ENCODE measurements at places on chromosomes 1 and 21.

DNA sequence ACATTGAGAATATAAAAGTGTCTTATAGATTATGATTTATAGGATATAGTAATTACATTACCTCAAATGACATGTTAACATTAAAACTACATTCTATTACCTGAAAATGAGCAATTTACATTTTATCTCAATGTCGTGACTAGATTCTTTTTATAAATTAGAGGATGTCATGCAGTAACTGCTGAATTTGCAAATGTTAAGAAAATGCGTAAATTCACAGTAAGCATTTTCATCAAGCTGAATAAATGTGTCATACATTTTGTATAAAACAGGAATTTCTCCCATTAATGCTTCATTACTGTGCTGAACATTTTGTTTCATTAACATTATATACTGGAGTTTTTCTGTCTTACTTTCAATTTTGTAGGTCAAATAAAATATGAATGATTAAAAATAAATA is 1460.7 kb upstream of the B3GALT2 start:
- DNase-seq = no peak

GRCh38 chr1:154334079-154335024 is 9.0 kb downstream of the ATP8B2 start:
- no peak for DNase-seq

DNA sequence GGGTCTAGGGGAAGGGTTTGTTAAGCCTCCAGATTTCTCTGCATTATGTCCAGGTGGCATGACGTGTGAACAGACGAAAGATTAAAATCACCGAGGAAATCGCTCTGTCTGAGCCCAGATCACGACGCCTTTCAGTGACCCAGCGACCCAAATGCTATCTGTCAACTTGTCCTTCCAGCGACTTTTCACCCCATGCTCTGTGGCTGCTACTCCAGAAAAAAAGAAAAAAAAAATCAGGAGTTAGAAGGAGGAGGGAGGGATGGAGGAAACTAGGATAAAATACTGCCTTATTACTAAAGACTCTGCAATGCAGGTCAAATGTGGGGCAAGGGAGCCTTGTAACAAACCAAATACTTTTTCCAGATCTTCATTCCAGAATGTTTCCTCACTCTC is 352.0 kb downstream of the NUF2 start:
- no peak for DNase-seq

DNA sequence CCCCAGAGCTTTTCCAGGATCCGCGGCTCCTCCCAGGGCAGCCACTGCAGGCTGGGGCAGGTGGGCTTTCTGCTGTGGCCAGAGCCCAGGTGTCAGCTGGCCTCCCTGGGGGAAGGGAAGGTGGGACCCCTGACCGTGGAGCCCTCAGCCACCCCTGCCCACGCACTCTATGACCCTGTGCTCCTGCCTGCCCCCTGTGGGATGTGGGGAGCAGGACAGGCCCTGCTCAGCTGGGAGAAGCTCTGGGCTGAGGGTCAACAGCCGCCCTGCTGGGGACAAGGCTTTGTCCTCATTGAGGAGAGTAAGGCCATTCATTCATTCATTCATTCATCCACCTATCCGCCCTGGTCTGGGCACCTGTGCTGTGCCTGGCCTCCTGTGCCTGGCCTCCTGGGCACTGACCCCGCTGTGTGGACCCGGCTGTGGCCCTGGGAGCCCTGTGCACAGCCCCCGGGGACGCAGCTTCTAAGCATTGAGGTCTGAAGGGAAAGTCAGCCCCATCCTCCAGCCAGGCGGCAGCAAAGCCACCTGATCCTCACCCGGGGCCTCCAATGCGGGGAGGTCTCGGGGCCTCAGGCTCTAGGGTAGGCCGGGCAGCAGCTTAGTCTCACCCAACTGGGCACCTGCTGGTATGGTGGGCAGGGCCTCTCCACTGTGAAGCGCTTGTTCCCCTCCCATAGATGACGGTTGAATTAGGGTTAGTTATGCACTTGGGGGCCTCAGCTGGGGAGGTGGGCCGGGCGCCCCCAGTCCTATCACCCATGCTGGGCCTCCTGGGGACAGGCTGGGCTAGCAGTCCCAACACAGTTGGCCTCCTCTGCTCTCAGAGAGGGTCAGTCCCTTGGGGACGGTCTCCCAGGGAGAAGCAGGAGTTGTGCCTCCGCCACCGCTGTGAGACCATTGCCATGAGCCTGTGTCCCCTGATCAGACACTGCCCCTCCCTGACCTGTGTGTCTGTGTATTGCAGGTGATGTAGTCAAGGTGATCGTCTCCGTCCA is 6.0 kb downstream of the TNFRSF14 start:
- no peak for DNase-seq

- no peak for DNase-seq
Measured at GRCh38 chr1:56411484-56412180, 167.7 kb downstream of the PLPP3 start.

GRCh38 chr1:16717336-16718098 is 22.8 kb upstream of the RNU1-4 start:
- DNase-seq = no peak

DNA sequence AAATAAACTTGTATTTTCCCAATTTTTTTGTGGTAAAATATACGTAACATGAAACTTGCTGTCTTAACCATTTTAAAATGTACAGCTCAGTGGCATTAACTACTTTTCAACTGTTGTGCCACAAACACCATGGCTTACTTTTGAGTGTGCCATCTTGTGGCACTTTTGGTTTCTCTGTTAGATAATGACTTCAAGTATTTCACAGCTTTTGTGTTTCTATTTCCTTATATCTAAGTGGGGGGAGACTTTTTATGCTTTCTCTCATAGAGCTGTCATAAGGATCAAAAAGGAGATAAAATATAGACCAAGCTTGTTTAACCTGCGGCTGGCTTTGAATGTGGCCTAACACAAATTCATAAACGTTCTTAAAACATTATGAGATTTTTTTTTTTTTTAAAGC is 44.3 kb downstream of the CDC14A start:
- DNase-seq = no peak

All from cortex of kidney (tissue), 1 donor.